ENCODE measurements at places on chromosomes 13 and 19. TPM values are rescaled to one million over a fixed set of nuclear protein-coding genes. Genes with fewer than 3 reads are reported as not detected.

Gene SPRY2
- total RNA-seq, result 37.6 TPM

Gene CAB39L
- 18.8 TPM for total RNA-seq

DNA sequence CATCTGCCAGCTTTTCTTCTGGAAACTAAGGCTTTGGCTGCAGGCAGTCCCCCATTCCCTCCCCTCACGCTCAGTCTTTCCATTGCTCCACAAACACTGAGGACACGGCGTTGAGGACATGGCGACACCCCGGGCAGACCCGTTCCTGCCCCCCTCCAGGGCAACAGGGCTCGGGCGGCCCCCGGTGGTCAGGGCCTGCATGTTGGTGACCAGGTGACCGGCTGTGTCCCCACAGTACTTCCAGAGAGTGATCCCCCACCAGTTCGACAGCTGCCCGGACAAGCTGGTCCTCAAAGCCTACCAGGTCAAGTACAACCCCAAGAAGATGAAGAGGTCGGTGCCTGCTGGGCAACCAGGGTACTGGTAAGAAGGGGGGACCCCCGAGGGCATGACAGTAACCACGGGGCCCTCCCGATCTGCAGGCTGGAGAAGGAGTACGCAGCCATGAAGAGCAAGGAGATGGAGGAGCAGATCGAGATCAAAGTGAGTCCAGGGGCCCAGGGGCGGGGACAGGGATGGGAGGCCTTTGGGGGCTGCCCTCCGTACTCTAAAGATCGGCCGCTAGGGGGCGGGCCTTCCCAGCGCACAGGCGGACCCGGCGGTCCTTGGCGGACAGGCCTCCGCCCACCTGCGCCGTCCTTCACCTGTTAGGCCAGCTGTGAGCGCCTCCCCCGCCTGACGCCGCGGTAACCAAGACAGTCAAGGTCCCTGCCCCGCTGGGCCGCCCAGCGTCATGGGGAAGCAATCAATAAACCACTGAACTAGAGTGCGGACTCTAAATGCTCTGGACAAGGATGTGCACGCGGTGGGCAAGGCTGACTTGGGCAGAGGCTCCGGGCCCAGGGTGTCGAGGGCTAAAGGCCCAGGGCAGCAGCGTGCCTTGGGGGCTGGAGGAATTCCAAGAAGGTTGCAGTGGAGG lies 21.1 kb downstream of the PRR36 start:
- DNase-seq, result peak; percentile 78

DNA sequence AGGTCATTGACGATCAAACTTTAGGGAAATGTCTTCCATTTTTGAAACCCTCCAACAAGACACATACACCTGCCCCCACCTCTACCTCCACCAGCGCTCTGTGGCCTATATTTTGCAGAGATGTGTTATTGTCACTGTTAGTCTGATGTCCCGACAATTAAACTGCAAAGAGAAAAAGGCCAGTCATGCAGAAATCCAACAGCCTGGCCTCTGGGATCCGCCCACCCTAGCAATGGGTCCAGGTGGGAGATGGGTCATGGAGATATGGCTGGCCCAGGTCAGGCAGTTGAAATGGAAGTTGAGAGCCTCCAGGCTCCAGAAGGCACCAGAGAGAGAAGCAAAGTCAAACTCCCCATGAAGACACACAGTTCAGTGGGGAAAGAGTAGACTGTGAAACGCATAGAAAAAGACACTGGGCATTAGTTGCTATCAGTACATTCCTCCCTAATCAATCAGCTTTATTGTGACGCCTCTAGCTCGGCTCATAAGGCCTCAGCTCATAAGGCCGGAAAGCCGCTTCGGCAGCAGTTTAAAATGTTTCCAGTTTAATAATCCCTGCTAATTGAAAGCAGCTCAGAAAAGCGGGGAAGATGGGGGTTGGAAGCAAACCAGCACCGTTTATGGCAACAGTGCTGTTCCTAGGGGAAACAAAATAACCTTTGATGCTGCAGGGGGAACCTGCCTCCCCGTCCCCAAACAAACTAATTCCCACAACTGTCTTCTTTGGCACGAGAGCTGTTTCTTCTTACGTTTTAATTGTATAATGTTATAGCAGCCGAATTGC lies 239.7 kb upstream of the ZNF507 start:
- DNase-seq, result no peak

DNA sequence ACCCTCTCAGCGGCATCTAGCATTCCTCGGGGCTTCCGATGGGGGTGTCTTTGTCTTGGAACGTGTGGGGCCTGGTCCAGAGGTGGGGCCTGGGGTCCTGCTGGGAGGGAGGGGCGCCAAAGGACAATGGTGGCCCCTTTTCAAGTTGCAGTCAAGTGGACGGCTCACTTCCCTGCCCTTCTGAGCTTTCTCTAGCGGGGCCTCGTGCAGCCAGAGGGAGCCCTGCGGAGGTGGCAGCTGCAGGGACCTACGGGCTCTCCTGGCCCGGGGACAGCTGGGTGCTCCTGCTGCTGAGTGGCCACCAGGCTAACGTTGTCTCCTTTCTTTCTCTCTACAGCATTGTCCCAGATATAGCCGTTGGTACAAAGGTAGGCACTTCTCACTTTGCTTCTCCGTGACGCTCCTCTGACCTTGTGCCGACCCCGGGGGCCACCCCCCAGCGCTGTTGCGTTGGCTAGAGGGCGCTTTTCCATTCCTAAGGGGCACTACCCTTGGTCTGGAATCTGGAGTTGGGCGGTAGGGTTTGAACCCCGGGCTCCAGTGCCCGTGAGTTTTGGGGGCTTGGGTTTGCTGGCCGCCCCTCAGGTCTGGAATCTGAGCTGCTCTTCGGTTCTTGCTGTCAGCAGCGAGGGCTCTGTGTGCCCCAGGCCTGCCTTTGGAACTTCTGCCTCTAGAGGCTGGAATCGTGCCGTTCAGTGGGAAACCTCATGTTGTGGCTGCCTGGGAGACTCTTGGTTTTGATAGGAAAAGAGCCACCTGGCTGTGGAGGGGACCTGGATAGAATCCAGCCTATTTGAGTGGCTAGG lies 2.0 kb downstream of the PTBP1 start:
- no peak for DNase-seq

- no peak for DNase-seq
Measured at GRCh38 chr19:49104229-49104864, 9.8 kb upstream of the LIN7B start.

GRCh38 chr13:99018418-99019180 lies 40.7 kb upstream of the DOCK9 start:
- no peak for DNase-seq

- no peak for DNase-seq
Measured at GRCh38 chr13:59422646-59423045, 741.1 kb downstream of the DIAPH3 start.

Gene PTPRH
- total RNA-seq, result 0.47 TPM

DNA sequence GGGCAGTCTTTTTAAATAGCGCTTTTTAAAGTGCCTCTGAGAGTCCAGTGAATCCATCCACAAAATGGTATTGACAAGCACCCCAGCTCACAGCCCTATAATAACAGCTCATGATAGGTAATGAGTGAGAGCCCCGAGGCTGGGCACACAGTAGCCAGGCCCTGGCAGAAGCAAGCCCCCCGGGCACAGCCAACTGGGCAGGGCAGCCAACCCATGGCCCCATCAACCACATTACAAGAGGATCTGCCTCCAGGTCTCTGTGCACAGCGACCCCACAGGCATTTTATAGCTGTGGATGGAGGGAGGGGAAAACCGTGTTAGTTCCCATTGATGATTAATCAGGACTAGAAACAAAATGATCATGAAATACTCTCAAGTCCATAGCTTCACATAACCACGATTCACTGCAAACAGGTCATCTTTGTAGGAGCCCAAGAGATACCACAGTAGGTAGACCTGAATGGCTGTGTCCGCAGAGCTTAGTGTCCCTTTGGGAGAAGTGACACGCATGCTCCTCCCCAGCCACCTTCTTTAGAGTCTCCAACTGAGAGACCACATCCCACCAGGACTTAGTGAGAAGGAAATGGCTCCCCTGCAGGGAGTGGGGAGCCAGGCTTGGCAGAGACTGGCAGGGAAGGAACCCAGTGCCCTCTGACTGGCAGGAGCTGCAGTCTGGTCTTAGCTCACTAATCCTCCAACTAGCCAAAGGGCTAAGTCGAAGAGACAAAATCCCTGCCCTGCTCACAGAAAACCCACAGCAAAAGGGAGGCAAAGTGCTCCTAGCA lies 4.3 kb upstream of the VSTM2B start:
- DNase-seq, result no peak

DNA sequence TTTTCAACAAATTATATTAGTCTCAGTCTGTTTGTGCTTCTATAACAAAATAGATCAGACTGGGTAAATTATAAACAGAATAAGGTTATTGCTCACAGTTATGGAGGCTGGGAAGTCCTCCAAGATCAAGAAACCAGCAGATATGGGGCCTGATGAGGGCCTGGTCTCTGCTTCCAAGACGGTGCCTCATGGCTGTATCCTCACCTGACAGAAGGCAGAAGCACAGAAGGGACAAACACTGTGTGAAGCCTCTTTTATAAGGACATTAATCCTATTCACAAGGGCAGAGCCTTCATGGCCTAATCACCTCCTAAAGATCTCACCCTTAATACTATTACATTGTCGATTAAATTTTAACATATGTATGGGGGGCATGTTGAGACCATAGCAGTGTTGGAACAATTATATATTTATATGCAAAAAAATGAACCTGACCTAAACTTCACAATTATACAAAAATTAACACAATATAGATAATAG lies 12.7 kb downstream of the F10 start:
- no peak for DNase-seq

GRCh38 chr13:111395511-111396393 lies 75.3 kb downstream of the TEX29 start:
- no peak for DNase-seq

GRCh38 chr19:6970021-6970420 lies 51.2 kb downstream of the MBD3L2B start:
- DNase-seq, result no peak

GRCh38 chr13:31747291-31747690 lies 8.0 kb downstream of the RXFP2 start:
- no peak for DNase-seq

GRCh38 chr19:54030895-54031586 lies 32.7 kb downstream of the VSTM1 start:
- no peak for DNase-seq

GRCh38 chr13:92719868-92720267 lies 506.7 kb upstream of the GPC6 start:
- no peak for DNase-seq

DNA sequence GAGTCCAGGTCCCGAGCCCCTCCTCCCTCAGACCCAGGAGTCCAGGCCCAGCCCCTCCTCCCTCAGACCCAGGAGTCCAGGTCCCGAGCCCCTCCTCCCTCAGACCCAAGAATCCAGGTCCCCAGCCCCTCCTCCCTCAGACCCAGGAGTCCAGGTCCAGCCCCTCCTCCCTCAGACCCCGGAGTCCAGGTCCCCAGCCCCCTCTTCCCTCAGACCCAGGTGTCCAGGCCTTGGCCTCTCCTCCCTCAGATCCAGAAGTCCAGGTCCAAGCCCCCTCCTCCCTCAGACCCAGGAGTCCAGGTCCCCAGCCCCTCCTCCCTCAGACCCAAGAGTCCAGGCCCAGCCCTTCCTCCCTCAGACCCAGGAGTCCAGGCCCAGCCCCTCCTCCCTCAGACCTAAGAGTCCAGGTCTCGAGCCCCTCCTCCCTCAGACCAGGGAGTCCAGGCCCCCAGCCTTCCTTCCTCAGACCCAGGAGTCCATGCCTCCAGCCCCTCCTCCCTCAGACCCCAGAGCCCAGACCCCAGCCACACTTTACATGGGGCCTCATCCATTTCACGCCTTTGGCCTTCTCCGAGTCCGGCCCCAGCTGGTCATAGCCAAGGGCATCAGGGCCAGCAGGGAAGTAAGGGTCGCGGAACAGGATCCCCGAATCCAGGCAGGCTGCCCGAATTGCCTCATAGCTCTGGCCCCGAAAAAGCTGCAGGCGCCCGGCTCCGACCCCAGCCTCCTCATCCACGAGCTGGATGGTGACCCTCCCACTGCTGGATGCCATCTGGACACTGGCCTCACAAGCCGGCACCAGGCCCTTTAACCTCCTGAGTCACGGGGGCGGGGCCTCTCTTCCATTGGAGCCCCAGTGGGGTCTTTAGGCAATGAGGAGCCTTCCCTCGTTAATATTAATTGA lies 628 bp downstream of the CAPN12 start:
- DNase-seq, result no peak

- DNase-seq, result no peak
Measured at GRCh38 chr19:35462476-35462953, 14.5 kb downstream of the FFAR2 start.

- no peak for DNase-seq
Measured at GRCh38 chr19:2962018-2962670, 15.2 kb upstream of the TLE6 start.

Gene TTC9B
- total RNA-seq, result not detected

- DNase-seq, result no peak
Measured at GRCh38 chr13:38204556-38204955, 145.1 kb upstream of the UFM1 start.

DNA sequence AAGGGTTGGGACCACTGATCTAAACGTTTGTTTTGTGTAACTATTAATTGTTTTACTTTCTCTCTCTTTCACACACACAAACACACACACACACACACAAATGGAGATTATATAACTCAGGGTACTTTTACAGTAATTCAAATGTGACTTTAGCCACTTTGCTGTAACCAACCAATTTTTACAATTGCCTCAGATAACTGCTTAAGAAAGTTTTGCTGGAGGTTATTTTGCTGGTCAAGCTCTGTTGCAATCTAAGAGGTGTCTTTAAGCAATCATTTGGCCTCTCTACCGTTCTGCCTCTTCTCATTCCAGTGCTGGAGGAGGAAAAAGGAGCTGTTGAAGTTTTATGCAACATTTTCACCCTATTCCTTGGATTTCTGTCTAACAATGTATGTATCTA lies 63.0 kb downstream of the TBC1D4 start:
- no peak for DNase-seq

DNA sequence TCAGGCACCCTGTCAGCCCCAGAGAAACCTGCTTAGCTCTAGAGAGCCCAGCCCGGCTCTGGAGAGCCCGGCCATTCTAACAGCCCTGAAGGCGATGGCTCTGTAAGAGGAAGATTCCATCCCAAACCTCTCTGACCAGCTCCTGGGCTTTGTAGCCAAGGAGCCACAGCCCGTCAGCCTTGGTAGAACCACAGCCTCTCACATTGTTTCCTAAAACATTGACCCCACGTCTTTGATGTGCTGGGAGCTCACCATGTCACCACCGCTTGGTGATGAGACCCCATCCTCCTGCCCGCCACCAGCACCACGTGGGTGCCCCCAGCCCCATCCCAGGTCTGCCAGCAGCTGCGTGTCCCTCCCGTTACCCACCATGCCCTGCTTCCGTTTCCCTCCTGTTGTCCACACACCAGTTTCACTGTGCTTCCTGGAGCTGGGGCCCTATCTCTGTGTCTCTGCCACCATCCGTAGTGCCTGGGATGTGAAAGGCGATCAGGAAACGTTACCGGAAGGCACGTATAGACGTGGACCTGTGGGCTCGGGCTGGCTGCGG lies 94.2 kb upstream of the MCF2L start:
- DNase-seq, result peak; percentile 22

Gene RASGRP4
- 1.2 TPM for total RNA-seq

- DNase-seq, result no peak
Measured at GRCh38 chr13:111632906-111633305, 312.5 kb downstream of the TEX29 start.

Data from left ventricle myocardium superior (tissue), 1 donor.